ENCODE measurements at places on chromosomes 1 and 21. TPM values are rescaled to one million over a fixed set of nuclear protein-coding genes. Genes with fewer than 3 reads are reported as not detected.

DNA sequence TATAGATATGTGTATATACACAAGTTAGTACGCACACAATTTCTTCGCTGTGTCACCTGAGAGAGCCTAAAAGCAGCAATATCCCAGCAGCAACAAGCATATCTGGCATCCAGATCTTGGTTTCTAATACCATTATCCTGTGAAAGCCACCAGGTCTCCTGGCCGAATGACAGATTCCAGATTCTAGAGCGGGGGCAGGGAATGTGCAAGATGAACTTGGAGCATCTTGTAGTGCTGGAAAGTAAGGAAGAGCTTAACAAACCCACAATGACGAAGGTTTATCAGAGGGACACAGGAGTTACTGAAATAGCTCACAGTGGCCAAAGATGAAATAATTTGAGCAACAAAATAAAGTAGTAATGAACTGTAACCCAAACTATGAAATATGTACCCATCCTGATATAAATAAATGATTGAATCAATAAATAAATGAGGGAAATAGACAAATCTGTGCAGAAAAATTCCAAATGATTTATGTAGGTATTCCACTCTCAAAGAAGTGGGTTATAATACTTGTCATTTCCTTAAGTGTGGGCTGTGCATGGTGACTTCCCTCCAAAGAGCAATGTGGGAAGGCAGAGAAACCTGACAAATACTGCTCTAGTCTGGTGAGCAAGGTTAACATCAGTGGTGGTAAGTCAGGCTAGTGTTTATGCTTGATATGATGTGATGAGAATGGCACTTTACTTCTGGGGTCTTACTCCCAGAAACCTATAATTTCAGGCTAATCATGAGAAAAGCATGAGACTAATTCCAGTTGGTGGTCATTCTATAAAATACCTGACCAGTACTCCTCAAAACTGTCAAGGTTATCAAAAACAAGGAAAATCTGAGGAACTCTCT lies 67.9 kb downstream of the LRRC8D start:
- no peak for DNase-seq

C1orf141 gene
- total RNA-seq, result not detected

GRCh38 chr1:220878191-220879075 lies 810 bp upstream of the HLX start:
- DNase-seq, result no peak

DNA sequence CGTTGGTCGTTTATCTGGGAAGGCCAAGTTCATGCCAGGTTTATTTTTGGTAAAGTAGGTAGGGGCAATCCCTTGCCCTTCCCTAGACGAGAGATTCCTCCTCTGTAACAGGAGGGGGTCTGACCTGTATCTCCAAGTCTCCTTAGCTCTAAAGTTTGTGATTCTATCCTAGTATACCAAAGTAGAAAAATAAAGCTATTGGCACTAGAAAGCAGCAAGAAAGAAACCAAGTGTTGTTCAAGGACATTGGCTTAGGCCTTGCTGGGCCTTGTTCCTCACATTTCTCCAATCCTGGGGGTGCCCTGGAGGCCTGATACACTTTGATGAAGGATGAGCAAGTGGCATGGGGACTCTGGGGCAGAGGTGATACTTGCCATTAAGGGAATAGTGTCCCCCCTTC lies 814 bp downstream of the MTARC2 start:
- no peak for DNase-seq

Data from Calu3 (cell line).